ENCODE measurements at places on chromosomes 3 and 15. TPM values are rescaled to one million over a fixed set of nuclear protein-coding genes. Genes with fewer than 3 reads are reported as not detected.

The MAP2K1 gene
- total RNA-seq: 25.9 TPM

The ZBBX gene
- total RNA-seq: not detected

The PIERCE2 gene
- 1.2 TPM for total RNA-seq

The RCN2 gene
- total RNA-seq: 39.7 TPM

The ARPP21 gene
- total RNA-seq: not detected

The CHL1 gene
- total RNA-seq: 8.9 TPM

The WDR93 gene
- not detected for total RNA-seq

The TIMP4 gene
- 15.6 TPM for total RNA-seq

The SLC12A8 gene
- total RNA-seq: 10.9 TPM

The BRK1 gene
- total RNA-seq: 118 TPM

The CMTM8 gene
- 0.17 TPM for total RNA-seq
